ENCODE measurements at places on chromosomes 16 and 17.

- DNase-seq, result no peak
These were observed 696.8 kb upstream of the SOX9 start for GRCh38 chr17:71423871-71424546.

GRCh38 chr17:47279062-47279801 lies 25.6 kb downstream of the ITGB3 start:
- peak; percentile 82 for DNase-seq

GRCh38 chr17:80184423-80184714 lies 14.5 kb downstream of the CARD14 start:
- no peak for DNase-seq

DNA sequence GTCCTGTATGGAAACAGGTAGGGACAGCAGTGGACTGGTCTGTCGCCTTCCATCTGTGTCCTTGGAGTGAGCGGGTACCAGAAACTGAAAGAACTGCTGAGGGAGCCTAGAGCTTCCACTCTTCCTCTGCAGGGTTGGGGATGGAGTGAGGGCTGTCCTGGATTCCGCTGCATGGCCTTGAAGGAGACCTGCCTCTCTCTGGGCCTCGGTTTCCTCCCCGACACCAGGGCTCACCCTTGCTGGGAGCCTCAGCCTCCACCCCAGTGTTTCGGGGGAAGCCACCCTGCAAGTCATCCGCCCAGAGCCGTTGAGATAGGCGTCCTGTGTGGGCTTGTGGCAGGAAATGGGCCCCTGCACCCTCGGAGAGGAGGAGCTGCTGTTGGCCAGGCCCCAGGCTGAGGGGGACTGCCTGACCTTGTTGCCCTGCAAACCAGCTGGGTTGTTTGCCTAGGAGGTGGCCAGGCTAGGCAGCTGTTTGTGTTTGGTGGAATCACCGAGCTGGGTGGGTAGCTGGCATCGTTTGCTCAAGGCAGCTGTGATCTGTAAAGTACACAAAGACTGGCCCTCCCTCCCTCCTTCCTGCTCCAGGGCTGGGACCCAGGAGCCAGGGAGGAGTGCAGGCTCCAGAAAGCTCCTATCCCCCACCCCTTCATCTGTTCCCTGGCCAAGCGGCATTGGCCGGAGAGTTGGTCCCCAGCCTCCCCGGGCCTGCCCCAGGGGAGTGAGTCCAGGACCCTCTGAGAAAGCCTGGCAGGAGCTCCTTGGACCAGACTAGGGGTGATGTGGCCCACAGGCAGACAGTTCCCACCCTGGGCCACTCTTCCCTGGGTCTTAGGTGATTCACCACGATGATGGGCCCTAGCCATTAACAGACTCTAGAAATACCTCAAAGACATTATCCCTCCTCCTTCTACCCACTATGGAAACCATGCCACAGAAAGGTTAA lies 1.3 kb downstream of the RAB37 start:
- peak; percentile 20 for DNase-seq

GRCh38 chr17:72136692-72137091 lies 15.9 kb downstream of the SOX9 start:
- no peak for DNase-seq

GRCh38 chr17:63973930-63974593 lies 1.3 kb upstream of the SCN4A start:
- no peak for DNase-seq

DNA sequence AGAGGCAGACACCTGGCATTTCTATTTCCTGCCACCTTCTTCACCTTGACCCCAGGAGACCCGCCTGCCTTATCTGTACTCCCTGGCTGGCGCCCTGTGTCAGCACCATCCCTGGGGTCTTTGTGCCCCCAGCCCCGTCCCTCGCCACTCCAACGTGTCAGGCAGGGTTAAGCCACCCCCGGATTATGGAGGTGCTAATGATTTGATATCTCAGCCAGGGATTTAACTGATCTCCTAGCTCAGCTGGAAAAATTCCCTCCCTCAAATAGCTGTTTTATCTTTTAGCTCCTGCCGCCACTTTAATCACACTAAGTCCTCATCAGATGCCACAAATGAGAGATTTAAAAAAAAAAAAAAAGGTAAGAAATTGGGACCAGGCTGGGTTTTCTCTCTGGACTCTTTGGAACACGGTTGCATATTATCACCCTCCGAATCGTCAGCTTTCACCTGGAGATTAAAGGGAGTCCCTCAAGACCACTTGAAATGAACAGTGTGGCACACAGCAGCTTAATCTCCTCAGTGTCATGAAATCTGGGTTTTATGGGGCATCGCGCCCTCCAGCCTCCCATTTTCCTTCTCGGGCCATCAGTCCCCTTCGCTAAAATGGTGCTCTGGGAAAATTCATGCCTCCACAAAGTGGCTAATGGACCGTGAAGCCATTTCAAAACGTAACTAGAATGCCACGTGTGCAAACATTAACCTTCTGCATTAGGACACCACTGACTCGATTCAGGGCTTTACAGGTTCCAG lies 26.2 kb upstream of the WFDC1 start:
- DNase-seq, result no peak

DNA sequence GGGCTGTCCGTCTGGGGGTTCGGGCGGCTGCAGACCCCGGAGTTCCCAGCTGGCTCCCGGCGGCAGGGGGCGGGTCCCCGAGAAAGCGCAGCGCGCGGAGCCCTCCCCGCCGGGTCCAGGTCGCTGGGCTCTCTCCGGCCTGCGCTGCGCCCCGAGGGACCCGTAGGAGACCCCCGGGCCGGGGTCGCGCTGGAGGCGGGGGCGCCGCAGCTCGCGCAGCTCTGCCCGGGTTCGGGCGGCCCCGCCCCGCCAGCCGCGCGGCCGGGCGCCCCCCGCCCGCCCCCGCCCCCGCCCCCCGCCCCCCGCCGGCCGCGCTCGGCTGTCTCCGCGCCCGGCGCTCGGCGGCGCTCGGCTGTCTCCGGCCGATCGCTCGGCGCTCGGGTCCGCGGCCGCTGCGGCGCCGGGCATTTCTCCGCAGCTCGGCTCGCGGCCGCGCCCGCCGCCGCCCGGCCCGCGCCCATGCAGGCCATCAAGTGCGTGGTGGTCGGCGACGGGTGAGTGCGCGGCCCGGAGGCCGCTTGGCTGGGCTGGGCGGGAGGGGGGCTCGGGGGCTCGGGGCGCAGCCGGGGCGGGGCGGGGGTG lies at the start of gene RAC3:
Gene RAC3 (plus strand): TSS at position 376 of the 582 bp plus-strand sequence. CDS start 84 bp downstream, at position 460.
- peak; percentile 13 for DNase-seq

DNA sequence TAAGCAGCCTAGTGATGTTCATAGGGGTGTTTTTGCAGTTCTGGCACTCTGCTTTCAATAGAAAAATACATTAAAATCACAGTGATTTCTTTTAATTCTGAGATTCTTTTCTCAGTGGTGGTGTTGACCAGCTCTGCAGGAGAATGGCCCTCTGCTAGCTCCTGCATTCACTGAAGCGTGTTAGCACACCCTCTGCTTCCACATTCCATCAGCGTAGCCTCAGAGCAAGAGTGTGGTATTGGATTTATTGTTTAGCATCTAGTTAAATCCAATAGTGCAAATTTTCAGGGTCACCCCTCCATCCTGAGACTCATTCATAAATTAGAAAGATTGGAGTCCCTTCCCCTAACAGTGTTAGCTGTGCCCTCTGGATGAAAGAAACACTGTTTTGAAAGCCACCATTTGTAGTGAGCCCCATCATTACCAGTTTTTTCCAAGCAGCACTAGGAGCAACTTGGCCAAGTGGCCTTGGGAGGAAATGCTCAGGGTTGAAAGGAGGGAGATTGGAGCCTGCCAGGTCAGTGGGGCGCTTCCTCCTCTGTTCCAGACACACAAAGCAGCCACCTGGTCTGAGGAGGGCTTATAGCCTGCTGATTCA lies 45.7 kb downstream of the B9D1 start:
- DNase-seq, result no peak

DNA sequence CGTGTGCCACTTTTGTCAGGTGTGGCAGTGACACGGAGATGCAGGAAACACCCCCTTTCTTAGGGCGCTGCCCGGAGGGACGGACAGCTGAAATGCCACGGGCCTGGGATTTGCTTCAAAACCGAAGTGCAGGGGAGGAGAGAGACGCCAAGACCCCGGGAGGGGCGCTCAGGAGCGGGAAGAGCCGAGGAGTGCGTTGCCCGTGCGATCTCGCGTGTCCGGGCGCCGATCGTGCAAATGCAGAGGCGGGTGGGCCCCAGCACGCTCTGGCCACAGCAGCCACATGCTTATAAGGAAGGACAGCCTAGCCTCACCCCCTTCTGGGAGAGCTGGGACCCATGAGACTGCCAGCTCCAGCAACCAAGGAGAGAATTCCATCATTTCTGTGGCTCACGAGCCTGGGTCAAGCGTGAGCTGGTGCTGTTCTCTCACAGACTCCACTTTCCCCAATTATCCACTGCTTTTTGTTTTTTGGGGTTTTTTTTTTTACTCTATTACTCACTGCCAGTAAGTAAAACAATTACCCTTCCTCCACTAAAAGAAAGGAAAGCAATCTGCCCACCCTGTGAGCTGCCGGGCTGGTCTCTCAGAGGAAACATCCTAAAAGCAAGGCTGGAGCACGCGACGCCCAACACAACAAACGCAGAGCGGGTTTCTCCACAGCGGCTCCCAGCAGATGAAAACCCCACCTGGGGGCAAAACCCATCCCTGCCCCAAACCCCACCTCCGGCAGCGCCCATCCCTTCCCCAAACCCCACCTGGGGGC lies 27.2 kb upstream of the C16orf95 start:
- DNase-seq, result no peak

DNA sequence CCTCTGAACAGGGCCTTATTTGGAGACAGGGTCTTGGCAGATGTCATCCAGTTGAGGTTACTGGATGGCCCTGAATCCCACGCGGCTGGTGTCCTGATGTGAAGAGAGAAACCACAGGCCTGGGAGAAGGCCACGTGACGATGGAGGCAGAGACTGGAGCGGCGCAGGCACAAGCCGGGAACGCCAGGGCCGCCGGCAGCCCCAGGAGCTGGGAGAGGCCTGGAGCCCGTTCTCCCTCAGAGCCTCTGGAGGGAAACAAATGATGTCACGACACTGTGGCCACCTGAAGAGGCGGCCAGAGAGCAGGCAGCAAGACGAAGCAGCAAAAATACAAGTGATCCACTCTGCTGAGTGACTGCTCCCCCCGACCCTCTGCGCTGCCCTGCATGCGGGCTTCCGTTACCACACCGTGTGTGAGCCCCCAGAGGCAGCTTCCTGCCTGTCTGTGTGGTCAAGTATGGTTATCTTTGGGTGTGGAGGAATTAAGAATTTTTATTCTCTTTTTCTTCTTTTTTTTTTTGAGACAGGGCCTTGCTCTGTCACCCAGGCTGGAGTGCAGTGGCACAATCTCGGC lies 11.6 kb downstream of the CD7 start:
- no peak for DNase-seq

- DNase-seq, result no peak
These were observed 443.3 kb downstream of the HAPSTR1 start for GRCh38 chr16:9534759-9535158.

GRCh38 chr17:48179071-48179945 lies 71.7 kb downstream of the SNX11 start:
- no peak for DNase-seq

GRCh38 chr16:66849021-66849420 lies 4.8 kb downstream of the CA7 start:
- no peak for DNase-seq

- peak; percentile 11 for DNase-seq
These were observed 19.7 kb downstream of the MEAK7 start for GRCh38 chr16:84484579-84485254.

GRCh38 chr17:73013301-73013700 lies 79.2 kb downstream of the SLC39A11 start:
- DNase-seq, result no peak

DNA sequence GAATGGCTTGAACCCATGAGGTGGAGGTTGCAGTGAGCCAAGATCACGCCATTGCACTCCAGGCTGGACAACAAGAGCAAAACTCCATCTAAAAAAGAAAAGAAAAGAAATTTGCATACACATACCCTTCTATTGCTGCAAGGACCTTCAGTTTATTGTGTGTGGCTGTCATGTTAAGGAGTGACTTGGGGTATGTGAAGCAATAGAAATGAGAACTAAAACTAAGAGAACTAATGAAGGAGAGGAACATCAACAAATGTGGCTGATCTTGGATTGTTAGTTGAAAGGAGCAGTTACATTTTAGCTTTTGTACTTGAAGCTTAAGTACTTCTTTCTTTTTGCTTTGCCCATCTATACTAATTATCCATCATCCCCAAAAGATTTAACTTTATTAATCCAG lies 12.7 kb upstream of the NSRP1 start:
- peak; percentile 73 for DNase-seq

GRCh38 chr17:65583921-65584603 lies 22.6 kb upstream of the AXIN2 start:
- DNase-seq, result no peak

DNA sequence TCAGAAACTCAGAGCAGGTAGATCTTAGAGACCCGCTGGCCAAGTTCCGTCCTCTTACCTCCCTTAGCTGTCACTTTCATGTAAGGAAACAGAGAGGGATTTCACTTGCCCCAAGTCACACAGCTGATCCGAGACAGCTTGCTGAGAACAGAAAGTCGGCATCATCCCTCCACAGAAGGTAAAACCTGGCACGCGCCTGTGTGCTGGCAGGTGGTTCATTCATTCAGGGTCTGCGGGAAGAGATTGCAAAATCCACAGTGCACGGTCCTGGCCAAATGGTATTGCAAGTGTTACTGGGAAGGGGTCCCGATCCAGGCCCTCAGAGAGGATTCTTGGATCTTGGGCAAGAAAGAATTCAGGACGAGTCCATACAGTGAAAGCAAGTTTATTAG lies 139.4 kb upstream of the RPH3AL start:
- DNase-seq, result no peak

DNA sequence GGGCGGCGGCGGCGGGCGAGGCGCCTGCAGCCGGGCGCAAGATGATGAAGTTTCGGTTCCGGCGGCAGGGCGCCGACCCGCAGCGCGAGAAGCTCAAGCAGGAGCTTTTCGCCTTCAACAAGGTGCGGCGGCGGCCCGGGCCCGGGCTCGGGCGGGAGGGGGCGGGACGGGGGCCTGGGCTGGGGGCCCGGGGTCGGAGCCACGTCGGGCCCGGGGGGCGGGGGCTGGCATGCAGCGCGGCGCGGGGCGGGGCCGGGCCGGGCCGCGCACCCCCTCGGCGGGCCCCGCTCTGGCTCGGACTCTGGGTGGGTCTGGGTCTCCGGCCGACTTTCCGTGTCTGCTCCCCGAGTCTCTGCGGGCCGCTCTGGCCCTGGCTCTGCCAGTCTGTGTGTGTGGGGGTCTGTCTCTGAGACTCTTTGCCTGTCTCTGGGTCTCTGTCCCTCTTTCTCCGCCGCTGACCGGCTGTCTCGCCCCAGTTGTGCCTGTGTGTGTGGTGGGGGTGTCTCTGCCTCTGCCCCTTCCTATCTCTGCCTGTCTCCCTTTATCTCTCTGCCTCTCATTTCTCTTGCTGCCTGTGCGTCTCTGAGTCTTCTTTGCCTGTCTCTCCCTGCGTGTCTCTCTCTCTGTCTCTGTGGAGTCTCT lies 328 bp downstream of the LLGL1 start:
- no peak for DNase-seq
